ENCODE measurements at places on chromosomes 5 and 9.
A peak's percentile ranks its signal among the peaks of the same experiment; 100 is the strongest.

DNA sequence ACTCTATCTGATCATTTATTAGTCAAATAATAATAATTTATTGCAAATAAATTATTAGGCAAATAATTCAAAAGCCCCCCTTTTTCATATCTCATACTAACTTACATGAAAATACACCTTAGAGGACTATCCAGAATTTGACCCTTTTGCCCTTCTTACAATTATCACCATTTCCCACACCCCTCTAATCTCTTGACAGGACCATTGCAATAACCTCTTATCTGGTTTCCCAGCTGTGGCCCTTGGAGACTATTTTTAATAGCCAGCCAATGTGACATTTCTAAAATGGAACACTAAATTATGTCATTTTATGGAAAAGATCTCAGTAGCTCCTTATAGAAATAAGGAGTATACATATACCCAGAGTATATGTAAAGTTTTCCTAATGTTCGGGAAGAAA is 588.4 kb upstream of the COX7C start:
- H3K27me3 ChIP-seq, result no peaks in the 10 kb centered on the region
- no peaks in the 10 kb centered on the region for H3K4me1 ChIP-seq
- H3K4me3 ChIP-seq, result no peak overlapping the region

- H3K36me3 ChIP-seq, result peaks cover 6% of the 10 kb centered on the region
- H3K4me3 ChIP-seq, result no peak overlapping the region
- peak; percentile 17 for DNase-seq
- no peaks in the 10 kb centered on the region for H3K27me3 ChIP-seq
- peaks cover 17% of the 10 kb centered on the region for H3K4me1 ChIP-seq
These were observed 544 bp upstream of the ERCC6L2 start for GRCh38 chr9:95874989-95875304.

DNA sequence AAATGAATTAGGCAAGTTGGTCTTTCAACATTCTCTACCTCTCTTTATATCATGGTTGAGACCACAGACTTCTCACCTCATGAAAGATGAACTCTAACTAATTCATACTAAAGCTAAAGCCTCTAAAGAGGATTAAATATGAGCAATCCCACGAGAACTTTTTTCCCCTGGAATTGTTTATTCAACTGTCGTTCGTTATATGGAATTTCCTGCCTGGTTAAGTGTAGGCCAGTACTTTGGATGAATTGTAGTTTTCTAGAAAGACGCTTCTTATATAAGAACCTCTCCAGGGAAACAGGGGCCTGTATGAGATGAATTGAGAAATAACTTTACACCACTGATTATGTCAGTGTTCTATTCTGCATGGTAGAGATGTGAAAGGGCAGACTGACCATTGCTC is 42.9 kb downstream of the PDCD1LG2 start:
- no peaks in the 10 kb centered on the region for H3K4me1 ChIP-seq
- peaks cover 4% of the 10 kb centered on the region for H3K27me3 ChIP-seq
- no peaks in the 10 kb centered on the region for H3K36me3 ChIP-seq
- no peak overlapping the region for H3K27ac ChIP-seq
- H3K4me3 ChIP-seq, result no peak overlapping the region

- no peak overlapping the region for H3K27ac ChIP-seq
- H3K36me3 ChIP-seq, result no peaks in the 10 kb centered on the region
- H3K4me3 ChIP-seq, result peak overlapping the region; percentile 69
- peaks cover 16% of the 10 kb centered on the region for H3K27me3 ChIP-seq
- peaks cover 9% of the 10 kb centered on the region for H3K4me1 ChIP-seq
These were observed 866 bp downstream of the SLC22A5 start for GRCh38 chr5:132370181-132370970.

- H3K4me3 ChIP-seq, result no peak overlapping the region
- no peak overlapping the region for H3K27ac ChIP-seq
- DNase-seq, result no peak
- H3K4me1 ChIP-seq, result no peaks in the 10 kb centered on the region
These were observed 7.8 kb upstream of the C9orf40 start for GRCh38 chr9:74960561-74960960.

- peaks cover 28% of the 10 kb centered on the region for H3K4me1 ChIP-seq
- H3K27me3 ChIP-seq, result peaks cover 39% of the 10 kb centered on the region
- H3K36me3 ChIP-seq, result no peaks in the 10 kb centered on the region
- no peak for DNase-seq
- no peak overlapping the region for H3K4me3 ChIP-seq
- no peak overlapping the region for H3K27ac ChIP-seq
These were observed 41.3 kb upstream of the FOXE1 start for GRCh38 chr9:97811533-97812246.

GRCh38 chr5:115377468-115378217 is 81.2 kb upstream of the CCDC112 start:
- no peaks in the 10 kb centered on the region for H3K36me3 ChIP-seq
- no peak overlapping the region for H3K4me3 ChIP-seq
- H3K27ac ChIP-seq, result no peak overlapping the region
- no peaks in the 10 kb centered on the region for H3K27me3 ChIP-seq

- peak overlapping the region; percentile 15 for H3K27ac ChIP-seq
- H3K27me3 ChIP-seq, result peaks cover 12% of the 10 kb centered on the region
- peaks cover 55% of the 10 kb centered on the region for H3K4me1 ChIP-seq
- H3K36me3 ChIP-seq, result no peaks in the 10 kb centered on the region
- peak; percentile 59 for DNase-seq
- peak overlapping the region; percentile 76 for H3K4me3 ChIP-seq
These were observed 467 bp upstream of the PHF19 start for GRCh38 chr9:120877276-120878034.

DNA sequence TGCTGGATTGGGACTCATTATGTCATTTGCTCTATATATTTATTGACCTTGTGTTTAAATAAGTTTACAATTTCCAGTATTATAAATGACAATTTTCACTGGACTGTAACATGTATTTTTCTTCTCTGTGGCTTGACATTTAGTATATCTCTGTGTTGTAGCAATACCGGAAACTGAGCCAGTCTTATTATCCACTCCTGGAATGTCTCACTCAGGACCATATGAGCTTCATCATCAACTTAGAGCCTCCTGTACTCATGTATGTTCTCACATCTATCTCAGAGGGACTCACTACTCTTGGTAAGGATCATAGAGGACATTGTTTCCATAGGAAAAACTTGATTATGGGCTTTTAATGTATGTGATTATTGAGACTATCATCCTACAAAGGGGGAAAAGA is 66.5 kb upstream of the TLX3 start:
- H3K4me3 ChIP-seq, result no peak overlapping the region
- no peak overlapping the region for H3K27ac ChIP-seq
- peaks cover under 1% of the 10 kb centered on the region for H3K36me3 ChIP-seq
- H3K27me3 ChIP-seq, result no peaks in the 10 kb centered on the region
- no peaks in the 10 kb centered on the region for H3K4me1 ChIP-seq
- DNase-seq, result no peak

Measured in WTC11 (cell line).